Right lung (tissue), 10 donors: ENCODE measurements at places on chromosomes 13 and 19.
A peak's percentile ranks its signal among the peaks of the same experiment; 100 is the strongest.

DNA sequence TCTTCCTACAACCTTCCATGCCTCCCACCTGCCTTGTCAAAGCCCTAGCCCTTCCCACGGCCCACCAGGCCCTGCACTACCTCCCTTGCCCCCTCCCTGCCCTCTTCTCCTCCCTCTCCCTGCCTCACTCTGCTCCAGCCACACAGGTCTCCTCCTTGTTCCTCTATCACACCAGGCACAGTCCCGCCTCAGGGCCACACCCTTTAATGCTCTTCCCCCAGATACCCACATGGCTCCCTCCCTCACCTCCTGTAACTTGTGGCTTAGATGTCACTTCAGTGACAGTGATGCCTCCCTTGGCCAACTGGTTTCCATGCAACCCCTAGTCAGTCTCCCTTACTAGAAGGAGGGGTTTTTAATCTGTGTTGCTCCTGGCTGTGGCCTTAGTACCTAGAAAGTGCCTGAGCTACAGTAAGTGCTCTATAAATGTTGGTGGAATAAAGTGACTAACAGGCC, 1.3 kb downstream of the SIRT6 start:
- DNase-seq = no peak

DNA sequence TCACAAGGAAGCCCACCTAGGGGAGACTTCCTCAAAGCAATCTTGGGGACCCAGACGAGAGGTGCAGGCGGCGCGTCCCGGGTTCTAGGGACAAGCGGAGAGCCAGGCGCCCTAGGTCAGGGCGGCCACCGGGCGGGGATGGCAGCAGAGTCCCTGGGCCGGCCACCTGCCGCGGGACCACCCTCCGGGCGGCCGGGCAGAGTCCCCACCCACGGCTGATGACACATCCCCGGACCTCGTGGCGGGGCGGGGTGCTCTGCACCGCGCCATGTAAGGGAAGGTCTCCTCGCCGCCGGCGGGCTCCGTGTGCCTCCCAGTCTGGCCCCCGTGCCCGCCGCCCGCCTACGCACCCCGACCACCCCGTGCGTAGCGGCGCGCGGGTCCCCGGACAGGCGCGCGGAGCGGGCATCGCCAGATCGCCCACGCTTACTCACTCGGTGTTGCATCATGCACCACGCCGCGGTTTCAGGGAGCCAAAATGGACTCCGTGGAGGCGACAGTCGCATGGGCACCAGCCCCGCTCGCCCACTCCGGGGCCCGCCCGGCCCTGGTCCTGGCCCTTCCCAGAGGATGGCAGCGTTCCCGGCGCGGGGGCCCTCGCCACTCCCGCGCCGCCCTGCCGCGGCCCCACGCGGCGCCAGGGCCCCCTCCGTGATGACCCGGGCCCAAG, 643 bp downstream of the SLC7A1 start:
- DNase-seq = peak; percentile 32

GRCh38 chr19:1513499-1514294, 878 bp upstream of the ADAMTSL5 start:
- no peak for DNase-seq

GRCh38 chr13:97568850-97569249, 134.9 kb downstream of the RAP2A start:
- no peak for DNase-seq

DNA sequence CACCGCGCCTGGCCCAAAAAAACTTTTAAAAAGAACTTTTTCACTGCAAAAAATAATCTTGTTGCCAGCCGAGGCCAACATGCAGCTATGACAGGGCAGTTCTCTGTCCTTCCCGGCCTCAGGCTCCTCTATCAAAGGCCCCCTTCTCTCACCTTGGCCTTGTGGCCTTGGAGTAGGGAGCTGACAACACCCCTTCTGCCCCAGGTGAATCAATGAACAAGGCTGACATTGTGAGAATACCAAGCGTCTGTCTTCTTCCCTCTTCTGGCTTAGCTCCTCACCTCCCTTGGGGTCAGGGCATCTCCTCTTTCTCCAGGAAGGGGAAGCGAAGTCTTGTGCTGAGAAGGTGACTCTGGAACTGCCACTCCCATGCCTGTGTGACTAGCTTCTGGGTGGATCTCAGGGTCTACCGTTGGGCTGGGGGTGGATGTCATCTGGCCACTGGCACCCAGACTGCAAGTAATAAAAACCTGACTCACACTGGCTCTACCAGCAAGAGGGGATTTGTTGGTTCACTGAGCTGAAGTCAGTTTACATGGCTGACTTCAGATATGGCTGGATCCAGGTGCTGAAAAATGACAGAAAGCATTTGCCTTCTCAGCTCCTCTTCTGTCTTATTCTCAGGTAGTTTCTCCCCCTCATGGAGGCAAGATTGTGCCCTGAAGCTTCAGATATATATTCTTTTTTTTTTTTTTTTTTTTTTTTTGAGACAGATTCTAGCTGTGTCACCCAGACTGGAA, 6.3 kb downstream of the C19orf38 start:
- no peak for DNase-seq

GRCh38 chr13:106911020-106911419, 343.1 kb upstream of the ARGLU1 start:
- DNase-seq = no peak

DNA sequence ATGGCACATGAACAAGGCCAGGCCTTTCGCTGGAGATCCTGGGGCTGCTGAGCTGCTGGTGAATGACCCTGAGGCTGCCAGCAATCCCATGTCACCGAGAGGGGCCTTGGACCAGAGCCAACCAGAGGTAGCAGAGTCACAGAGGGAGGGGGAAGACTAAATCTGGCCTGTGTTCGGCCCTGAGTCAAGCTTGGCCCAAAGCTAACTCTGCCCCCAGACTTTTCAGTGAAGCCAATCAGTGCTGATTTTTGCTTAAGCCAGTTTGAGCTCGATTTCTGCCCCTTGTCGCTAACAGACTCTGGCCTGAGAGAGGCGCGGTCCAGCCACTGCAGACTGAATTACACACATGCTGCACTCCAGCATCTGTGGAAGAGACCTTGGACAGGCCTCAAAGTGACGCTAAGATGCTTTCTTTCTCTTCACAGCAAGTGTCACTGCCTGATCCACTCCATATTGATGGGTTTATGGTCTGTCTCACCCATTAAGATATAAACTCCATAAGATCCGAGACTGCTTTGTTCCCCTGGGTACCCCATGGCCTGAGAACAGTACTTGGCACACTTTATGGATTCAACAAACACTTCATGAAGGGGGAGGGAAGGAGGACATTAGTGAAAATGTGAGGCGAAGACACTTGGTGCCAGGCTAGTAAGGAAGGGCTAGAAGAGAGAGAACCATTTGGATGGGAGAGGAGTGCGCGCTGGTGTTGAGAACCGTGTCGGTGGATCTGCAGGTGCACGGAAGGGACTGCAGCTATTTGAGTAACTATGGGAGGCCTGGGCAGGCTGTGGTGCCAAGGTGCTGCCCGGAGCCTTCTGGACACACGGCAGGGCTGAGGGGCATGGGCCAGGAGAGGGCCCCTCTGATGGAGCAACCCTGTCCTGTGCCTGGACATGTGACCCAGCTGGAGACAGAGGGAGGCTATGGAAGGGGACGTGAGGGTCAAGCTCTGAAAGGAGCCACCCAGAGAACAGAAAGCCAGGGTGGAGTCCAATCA, 17.6 kb downstream of the RANBP3 start:
- no peak for DNase-seq

DNA sequence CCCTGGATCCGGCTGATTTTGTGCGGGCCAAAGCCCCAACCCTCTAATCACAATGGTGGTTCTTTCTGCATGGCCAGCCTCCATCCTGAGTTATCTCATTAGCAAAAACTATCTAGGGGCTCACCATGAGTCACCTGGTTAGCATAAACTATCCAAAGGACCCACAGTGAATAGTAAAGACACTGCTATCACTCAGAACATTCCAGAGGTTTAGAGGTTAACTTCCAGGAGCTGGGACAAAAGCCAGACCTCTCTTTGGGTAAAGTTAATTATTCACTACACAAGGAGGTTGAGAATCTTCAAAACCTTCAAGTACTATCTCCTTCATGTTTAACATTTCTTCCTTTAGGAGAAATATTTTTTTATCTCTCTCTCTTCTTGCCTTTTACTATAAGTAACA, 18.8 kb upstream of the PPP5C start:
- DNase-seq = no peak

DNA sequence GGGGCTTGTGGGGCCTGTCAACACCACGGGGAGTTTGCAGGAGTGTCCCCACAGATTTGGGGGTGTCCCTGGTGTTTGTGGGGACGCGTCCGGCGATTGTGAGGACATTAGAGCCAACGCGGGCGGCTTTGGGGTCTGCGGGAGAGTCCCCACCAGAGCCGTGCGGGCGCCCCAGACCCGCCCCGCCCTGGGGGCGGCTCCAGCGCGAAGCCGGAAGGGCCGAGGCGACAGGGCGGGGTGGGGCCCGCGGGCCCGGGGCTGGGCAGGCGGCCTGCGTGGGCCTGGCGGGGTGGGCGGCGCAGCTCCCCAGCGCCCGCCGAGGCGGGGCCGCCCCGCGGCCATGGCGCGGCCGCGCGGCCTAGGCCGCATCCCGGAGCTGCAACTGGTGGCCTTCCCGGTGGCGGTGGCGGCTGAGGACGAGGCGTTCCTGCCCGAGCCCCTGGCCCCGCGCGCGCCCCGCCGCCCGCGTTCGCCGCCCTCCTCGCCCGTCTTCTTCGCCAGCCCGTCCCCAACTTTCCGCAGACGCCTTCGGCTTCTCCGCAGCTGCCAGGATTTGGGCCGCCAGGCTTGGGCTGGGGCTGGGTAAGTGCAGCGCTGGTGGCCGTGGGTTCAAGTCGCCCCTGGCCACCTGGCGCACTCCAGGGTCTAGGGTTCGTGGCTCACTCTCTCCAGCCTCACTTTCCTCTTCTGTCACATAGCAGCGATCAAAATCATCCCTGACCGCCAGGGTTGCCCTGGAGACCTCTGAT, 10.3 kb downstream of the PDE4A start:
- no peak for DNase-seq

GRCh38 chr19:13071444-13072187, 31.0 kb downstream of the LYL1 start:
- no peak for DNase-seq

DNA sequence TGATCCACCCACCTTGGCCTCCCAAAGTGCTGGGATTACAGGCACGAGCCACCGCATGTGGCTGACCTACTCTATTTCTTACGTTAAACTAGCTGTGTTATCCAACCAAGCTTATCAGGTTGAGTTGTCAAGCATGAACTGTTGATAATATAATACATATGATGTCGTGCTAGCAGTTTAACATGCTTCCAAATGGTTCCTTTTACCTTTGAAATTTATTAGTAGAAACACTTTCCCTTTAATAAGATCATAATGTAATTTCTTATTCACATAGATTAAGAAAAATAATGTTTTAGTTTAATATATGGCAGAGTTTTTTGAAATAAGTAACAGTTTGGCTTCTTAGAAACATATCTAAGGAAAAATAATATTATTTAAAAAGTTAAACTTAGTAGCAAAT, 34.4 kb upstream of the VWA8 start:
- DNase-seq = no peak

DNA sequence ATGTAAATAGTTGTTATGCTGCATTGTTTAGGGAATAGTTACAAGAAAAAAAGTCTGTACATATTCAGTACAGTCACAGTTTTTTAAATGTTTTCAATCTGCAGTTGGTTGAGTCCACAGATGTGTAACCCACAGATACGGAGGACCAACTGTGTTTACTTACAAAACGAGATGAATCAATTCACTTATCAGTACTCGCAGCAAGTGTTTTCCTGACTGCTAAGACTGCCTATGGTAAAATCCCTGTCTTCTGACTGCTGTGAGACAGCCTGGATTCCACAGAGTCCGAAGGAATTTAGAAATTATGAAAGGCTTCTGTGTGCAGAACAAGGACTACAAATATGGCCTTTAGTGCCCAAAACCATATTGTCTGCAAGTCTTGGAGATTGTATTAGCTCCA, 45.7 kb upstream of the C1QTNF9 start:
- DNase-seq = no peak

GRCh38 chr13:28100150-28101121, at the start of gene FLT3:
Gene FLT3, minus strand, starts transcription at chr13:28100576. Its CDS starts 66 bp downstream, at chr13:28100510.
- peak; percentile 14 for DNase-seq

GRCh38 chr13:105814219-105814901, 721.1 kb downstream of the EFNB2 start:
- no peak for DNase-seq

DNA sequence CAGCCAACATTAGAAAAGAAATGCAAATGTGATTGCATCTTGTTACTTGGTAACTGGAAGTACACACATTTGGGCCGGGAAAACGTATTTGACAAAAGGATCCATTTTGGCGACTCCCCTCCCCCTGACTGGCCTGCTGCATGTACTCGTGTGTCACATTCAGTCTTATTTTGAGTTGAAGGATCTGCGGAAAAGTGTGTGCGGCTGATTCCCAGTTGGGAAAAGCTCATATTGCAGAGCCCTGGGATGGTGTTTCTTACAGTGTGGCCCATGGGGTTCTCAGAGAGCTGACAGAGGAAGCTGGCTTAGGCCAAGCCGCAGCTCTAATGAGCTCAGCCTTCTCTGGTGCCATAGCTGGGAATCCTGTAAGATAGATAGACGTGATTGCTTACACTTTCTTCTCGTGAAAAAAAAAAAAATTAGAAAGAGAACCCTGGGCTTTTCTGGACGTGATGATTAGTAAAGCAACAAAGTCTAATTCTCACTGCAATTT, 170.3 kb upstream of the ARGLU1 start:
- DNase-seq = no peak

GRCh38 chr19:33279430-33280350, 22.6 kb downstream of the CEBPA start:
- DNase-seq = no peak

DNA sequence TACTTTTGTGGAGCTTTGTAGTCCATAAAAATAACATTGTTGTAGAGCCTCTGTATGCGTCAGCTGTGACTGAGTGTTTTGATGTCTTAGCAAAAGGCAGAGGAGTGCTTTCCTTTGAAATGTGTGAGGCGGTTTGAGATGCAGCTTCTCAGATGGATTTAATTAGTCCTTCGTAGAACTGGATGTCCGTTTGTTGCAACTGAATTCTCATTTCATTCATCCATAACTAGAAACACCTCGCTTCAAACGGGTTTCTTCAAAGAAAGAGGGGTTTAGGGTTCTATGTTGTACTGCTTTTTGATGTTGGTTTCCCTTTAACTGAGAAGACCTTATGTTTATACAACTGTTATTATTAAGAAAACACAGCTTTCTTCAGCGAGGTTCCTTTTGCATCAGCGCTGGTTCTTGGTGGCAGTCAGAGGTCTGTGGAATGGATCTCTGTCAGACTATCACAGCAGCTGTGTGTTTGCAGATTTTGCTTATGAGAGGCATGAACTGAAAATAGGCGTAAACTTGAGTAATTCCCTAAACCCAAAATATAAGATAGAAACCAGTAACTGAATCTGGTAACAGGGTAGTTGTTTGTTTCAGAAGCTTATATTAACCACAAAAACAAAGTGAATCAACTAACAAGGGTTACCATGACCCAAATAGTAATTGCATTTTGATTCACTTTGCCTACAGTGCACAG, 194.4 kb downstream of the GGACT start:
- DNase-seq = no peak

- DNase-seq = no peak
Observed at GRCh38 chr13:50581586-50582196, 261.8 kb downstream of the DLEU7 start.

GRCh38 chr13:78875792-78876580, 217.0 kb upstream of the OBI1 start:
- no peak for DNase-seq
